Pancreas (tissue), 10 donors: ENCODE measurements at places on chromosomes 3 and 15. TPM values are rescaled to one million over a fixed set of nuclear protein-coding genes. Genes with fewer than 3 reads are reported as not detected.

ERICH6 gene
- 0.09 TPM for total RNA-seq

- no peak for DNase-seq
These were observed 22.1 kb upstream of the CHRM5 start for GRCh38 chr15:33946152-33946551.

DNA sequence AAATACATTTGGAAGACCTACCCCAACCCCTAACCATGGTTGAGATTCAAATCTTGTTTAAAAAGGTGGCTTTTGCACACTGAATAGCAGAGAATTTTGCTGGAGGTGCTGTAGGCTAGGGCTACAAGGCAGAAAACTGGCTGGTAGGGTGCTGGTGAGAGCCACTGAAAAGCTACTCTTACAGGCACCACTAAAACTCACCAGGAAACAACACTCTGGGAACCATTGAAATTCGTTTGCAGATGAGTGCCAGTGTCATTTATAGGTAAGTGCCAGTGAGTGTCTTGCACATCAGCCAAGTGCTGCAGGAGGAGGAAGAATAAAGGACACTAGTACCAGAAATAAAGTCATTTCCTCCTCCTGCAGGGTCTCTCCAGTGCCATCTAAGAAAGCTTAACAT, 610.2 kb downstream of the ZNF385D start:
- no peak for DNase-seq

LEO1 gene
- total RNA-seq = 4.9 TPM

MME gene
- total RNA-seq = 0.19 TPM

GRCh38 chr15:67510597-67511190, 10.2 kb upstream of the C15orf61 start:
- no peak for DNase-seq

RBMS3 gene
- total RNA-seq = 8.8 TPM

- no peak for DNase-seq
These were observed 10.6 kb downstream of the LAMP3 start for GRCh38 chr3:183151821-183152351.

CIDEC gene
- not detected for total RNA-seq

- DNase-seq = no peak
These were observed 965.8 kb downstream of the NSUN3 start for GRCh38 chr3:95028688-95029087.

GRCh38 chr3:101966226-101966625, 116.9 kb downstream of the NFKBIZ start:
- no peak for DNase-seq
